ENCODE measurements at places on chromosomes 5 and 9.

DNA sequence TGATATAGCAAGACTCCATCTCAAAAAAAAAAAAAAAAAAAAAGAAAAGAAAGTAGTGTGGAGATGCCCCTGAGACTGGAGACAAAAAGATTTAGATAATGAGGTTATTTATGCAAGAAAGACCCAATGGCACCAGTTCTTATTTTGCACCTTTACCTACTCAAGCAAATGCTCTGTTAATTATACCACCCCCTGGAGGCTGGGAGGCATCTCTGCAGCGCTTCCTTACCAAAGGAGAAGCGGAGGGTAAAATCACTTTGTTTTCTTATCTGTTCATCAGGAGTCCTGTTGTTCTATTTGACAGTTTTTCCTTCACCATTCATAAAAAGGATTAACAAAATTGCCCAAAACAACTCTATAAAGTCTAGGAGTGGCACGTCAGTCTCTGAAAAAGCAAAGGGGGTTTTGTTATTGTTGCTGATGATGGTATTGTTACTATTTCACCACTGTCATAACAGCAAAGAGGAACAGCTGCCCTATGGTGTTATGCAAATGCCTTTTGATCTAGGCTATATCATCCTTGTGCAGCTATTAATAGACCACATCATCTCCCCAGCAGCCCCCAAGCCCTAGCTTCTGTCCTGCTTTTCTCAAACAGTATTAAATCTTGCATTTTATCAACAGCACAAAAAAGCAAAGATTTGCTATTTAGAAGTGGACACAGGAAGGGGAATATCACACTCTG, 174.0 kb downstream of the PALM2AKAP2 start:
- no peak for DNase-seq

GRCh38 chr5:171617817-171618591, 167.6 kb upstream of the SMIM23 start:
- DNase-seq: no peak

GRCh38 chr9:125515983-125516940, 190.7 kb downstream of the MAPKAP1 start:
- DNase-seq: no peak

GRCh38 chr9:115398313-115398650, 280.3 kb upstream of the TNC start:
- no peak for DNase-seq

- DNase-seq: no peak
These were observed 75.7 kb downstream of the AMBP start for GRCh38 chr9:114002271-114002985.

- DNase-seq: no peak
These were observed 174.7 kb downstream of the PPP2R2B start for GRCh38 chr5:146703899-146704298.

DNA sequence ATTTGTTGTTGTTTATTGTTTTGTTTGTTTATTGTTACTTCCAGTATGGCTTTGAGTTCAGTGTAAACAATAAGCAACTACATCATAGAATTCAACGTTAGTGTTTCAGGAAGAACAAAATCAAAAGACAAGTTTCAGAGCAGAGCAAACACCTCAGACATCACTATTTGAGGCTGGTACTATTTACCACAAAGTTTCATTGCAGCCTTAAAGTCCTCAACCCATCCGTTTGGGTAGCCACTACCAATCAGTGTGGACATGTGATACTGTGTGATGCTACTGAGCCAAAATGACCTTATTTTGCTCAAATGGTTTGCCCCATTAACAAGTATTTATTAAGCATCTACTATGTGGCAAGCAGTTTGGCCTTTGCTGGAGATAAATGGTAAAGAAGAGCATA, 458.5 kb upstream of the PTGER4 start:
- DNase-seq: no peak

DNA sequence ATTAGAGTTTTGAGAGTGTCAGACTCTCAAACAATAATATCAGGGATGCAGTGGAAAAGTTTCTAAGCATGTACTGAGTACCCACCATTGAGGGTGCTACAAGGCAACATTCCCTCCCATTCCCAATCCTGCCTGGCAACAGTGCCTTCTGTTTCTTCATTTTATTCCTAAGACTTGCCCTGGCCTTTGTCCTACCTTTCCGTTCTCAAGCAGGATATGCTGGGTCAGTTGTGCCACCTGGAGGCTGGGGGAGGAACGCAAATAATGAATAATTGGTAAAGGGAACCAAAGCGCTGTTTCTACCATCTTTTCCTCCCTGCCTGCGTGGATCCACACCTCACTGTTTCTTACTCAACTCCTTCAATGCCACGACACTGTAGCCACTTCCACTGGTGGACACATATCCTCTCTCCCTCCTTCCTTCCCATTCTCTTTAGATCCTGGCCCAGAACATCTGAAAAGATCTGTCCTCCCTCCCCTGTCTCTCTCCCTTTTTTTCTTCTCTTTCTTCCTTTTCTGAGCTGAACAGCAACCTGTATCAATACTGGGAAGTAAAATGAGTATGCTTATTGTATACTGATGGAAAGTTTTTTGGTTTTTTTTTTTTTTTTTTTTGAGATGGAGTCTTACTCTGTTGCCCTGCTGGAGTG, 149.5 kb downstream of the C9orf152 start:
- DNase-seq: no peak

GRCh38 chr9:110013064-110013463, 194.9 kb downstream of the C9orf152 start:
- no peak for DNase-seq

DNA sequence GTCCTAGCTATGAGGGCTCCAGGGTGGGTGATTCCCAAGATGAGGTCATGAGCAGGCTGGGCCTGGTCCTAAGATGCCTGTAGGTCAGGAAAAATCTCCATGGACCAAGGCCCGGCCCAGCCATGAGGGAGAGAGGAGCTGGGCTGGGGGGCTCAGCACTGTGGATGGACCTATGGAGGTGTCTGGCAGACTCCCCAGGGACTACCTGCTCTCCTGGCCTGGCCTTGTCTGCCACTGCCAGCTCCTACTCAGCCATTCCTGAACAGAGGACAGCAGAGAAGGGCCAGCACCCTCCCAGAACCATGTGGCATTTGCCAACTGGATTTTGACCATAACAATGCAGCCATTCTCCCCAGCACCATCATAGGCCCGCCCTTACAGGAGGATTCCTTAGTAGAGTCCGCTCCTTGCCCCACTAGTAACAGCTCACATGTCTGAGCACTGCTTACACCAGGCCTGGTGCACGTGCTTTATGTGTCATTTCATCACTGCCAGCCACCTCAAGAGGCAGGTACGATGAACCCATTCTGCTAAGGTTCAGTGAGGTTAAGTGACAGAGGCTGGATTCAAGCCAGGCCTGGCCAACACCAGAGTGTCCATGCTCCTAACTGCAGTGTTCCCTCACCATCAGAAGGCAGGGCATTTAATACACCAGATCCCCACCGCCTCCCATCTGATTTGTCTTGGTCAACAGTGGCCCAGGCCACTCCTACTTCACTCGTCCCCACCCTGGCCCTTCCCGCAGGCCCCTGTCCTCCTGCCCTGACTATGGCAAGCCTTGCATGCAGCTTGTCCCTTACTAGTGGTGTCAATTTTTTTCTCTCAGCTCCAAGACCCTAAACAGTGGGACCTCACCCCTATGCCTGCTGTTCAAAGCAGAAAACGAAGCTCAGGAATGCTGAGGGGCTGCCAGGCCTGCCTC, 669 bp downstream of the IL13 start:
- no peak for DNase-seq

DNA sequence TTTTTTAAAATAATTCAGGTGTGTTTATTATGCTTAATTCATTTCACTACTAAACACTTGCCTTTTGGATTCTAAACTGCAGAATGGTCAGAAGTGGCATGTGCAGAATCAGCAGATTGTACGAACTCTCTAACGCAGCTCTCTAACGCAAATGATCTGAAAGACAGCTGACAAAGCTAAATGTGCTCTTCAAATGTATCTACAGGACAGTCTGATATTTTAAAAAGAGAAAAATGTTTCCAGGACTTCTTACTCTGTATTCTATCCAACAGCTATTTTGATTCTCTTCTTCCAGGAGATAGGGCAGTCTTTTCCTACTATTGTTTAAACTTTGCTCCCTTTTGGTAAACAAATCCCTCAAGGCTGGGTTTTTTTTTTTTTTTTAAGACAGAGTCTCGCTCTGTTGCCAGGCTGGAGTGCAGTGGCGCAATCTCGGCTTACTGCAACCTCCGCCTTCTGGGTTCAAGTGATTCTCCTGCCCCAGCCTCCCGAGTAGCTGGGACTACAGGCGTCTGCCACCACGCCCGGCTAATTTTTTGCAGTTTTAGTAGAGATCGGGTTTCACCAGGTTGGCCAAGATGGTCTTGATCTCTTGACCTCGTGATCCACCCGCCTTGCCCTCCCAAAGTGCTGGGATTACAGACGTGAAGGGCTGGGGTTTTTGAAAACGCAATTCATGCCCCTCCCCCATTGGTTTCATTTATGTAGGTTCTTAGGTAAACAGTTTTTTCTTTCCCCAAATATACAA, 1.2 kb downstream of the NMRK1 start:
- DNase-seq: no peak

DNA sequence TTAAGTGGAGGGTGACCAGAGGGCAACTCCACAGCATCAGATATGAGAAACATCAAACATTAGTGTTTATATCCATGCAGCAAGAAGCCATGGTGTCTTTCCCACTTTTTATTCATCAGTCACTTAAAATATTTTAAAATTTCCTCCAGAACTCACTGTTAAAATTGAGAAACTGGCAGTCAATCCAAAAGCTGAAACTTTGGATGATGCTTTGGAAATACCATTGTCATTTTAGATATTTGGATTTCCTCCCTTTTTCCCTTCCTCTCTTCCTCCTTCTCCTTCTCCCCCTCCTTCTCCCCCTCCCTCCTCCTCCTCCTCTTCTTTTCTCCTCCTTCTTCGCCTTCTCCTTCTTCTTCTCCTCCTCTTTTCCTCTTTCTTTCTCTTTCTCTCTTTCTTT, 33.1 kb upstream of the NTRK2 start:
- no peak for DNase-seq

GRCh38 chr5:36359267-36359666, 57.6 kb upstream of the RANBP3L start:
- no peak for DNase-seq

DNA sequence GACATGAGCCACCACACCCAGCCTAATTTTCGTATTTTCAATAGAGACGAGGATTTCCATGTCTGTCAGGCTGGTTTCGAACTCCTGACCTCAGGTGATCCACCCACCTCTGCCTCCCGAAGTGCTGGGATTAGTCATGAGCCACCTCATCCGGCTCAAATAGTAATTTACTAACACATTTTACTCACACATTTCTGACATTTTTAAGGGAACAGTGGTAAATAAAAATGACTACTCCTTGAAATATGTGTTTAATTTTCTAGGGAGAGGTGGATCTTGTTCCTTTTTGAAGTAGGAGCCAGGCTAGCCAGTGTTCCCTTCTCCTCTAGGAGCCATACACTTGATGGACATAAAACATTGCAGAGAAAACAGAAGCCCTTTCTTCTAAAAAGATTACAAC, 55.2 kb upstream of the ERBIN start:
- DNase-seq: no peak

DNA sequence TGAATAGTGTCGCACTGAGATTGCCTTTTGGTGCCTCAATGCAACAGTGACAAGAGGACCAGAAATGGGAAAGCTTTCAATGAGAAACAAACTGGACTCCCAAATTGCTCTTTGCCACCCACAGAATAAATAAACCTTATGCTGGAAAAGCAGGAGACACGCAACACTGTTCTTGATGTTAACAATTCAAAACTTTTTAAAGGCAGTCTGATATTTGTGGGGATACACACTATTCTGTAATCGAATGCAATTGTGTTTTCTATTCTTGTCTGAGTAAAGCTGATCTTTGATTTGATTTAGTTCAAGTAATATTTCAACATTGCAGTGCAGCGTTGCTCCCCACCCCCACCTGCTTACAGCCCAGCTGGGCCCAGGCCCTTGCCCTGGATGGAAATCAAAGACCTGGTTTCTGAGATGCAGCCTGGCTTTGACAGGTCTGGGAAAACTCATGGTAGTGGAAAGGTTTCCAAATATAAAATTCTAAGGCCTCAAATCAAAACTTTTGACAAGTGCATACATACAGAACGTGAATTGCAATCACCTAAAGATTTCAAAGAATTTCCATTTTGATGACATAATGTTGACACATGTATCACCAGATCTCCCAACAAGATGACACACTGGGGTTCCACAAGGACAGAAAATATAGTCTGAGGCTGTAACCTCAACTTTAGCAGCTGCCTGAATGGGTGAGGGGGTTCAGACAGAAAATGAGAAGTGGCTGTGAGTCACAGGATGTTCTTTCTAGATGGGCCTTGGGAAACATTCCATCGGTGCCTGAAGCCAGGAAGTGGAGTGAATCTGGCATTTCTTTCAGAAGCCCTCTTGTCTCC, 55.1 kb downstream of the ABCA1 start:
- DNase-seq: no peak

DNA sequence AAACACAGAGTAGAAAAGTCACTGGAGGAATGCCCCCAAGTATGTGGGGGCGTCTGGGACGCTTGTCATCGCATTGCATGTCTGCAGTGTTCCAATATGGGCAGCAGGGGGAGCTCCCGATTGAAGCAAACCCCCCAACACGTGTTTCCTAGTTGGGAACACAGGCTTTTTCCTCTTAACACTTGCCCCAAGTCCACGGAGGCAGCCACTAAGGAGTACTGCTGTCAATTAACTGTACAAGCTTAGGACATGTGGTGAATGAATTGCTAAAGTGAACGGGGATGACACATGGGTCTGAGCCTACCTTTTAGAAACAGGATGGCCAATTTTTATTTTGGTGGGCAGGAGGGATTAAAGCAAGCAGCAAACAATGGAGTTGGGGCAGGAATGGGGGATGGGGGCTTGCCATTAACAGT, 2.2 kb downstream of the GABRB2 start:
- no peak for DNase-seq

DNA sequence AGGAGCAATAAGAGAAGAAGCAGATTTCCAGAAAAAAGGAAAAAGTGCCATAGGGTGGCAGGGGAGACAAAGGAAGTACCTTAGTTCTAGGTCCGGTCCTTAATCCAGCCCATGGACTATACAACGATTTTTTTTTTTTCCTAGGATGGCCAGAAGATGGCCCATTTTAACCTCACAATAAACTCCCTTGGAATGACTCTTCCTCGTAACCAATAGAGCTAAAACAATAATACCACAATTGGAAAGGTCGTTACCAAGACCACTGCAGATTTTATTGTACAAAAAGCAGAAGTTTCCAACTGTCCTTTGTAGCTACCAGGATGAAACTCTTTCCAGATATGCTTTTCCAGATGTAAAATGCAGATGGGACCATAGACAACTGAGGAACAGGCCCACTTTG, 34.4 kb upstream of the SSBP2 start:
- no peak for DNase-seq

GRCh38 chr9:91992461-91993041, 42.5 kb upstream of the ROR2 start:
- DNase-seq: no peak

DNA sequence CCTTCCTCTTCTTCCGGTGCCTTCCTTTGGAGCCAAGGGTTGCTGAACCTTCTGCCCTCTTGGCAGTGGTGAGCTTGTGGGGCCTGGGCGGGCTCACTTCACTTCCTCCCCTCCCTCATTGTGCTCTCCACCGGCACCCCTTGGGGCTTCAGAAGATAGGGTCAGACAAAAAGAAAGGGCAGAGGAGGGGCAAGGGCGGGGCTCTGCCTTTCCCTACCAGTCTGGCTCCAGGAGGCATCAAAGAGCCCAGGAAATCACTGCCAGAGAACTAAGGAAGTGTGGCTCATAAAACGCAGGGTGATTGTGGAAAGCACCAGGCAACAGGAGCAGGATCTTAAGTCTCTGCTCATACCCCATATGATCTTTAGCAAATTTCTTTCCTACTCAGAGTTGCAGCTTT, 34.8 kb downstream of the ACOT12 start:
- no peak for DNase-seq

All from cortex of kidney (tissue), 1 donor.